Aorta (tissue), 5 donors: ENCODE measurements at places on chromosomes 2 and 18. TPM values are rescaled to one million over a fixed set of nuclear protein-coding genes. Genes with fewer than 3 reads are reported as not detected.

DNA sequence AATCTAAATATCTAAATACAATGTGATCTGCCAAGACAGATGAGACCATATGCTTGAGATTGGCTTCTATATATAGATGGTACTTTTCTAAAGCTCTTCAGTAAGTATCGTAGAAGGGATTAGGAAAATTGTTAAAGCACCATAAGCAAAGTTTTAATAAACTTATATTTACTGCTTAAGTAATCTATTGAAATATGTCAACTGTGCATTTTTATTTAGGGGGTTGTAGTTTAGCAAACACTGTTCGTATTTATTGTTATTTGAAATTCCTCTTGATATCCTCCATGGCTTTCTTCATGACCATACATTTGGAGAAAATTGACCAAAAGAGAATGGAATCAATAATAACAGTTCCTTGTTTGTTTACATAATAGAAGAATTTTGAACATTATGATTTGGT lies 102.7 kb downstream of the MIB1 start:
- H3K4me1 ChIP-seq, result no peaks in the 10 kb centered on the region
- no peak overlapping the region for H3K27ac ChIP-seq
- no peak overlapping the region for H3K4me3 ChIP-seq
- DNase-seq, result no peak
- H3K36me3 ChIP-seq, result peaks cover 4% of the 10 kb centered on the region

DNA sequence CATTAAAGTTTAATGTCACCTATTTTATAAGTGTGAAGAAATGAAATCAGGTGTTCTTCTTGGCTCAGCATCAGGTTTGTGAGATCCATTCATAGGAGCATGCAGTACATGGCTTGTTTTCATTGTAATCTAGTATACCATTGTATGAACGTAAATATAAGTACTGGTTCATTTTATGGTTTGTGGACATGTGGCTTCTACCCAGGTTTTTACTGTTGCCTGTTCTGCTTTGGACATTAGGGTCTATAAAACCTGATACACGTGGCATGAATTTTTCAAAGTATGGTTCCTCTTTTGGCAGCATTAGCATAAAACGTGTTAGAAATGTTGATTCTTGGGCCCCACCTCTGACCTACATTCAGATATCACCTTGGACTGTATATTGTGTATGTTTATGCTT lies 175.5 kb downstream of the PRPF40A start:
- H3K36me3 ChIP-seq, result no peaks in the 10 kb centered on the region
- no peaks in the 10 kb centered on the region for H3K27me3 ChIP-seq
- H3K4me1 ChIP-seq, result peaks cover 2% of the 10 kb centered on the region
- no peak for DNase-seq

GRCh38 chr2:30800159-30800558 lies 7.1 kb downstream of the CAPN13 start:
- no peaks in the 10 kb centered on the region for H3K4me1 ChIP-seq
- H3K36me3 ChIP-seq, result no peaks in the 10 kb centered on the region
- no peak overlapping the region for H3K27ac ChIP-seq

DNA sequence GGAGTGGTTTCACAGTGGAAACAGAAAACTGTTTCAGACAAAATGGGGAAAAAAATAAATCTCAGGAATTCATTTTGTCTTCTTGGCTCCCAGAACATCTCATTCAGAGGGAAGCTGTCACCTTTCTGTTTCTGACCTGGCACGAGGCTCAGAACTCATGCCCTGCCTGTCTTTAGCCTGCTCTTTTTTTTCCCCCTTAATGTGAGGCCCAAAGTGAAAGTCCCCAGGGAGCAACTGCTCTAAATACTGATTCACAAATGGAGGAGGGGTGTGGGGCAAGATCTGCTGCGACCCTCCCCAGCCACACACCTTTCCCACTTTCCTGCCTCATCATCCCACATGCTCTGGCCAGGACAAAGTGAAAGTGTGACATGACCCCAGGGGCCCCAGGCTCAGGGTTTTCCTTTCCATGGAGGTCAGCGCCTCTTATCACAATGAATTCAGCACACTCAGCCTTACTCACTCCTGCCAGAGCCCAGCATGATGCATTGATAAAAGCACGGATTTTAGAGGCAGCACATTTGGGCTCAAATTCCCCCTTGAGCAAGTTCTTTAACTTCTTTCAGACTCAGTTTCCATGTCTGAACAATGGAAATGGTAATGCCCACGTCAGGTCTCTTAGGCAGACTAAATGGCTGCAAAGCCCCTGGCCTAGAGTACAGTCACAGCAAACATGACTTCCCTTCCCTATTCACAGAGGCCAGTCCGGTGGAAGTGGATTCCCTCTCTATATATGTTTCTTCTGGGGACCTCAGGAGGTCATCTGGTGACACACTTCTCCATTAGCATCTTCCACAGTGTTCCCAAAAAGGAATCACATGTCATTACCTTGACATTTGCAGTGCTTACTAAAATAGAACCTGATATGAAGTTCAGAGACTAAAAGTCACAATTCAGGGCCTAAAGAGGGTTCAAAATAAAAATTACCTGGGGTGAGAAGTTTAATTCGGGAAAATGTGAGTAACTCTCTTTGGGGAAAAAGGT lies 55.3 kb upstream of the TMEM163 start:
- H3K27me3 ChIP-seq, result no peaks in the 10 kb centered on the region
- no peak for DNase-seq
- H3K4me1 ChIP-seq, result no peaks in the 10 kb centered on the region
- H3K36me3 ChIP-seq, result no peaks in the 10 kb centered on the region
- no peak overlapping the region for H3K27ac ChIP-seq

- no peak for DNase-seq
Measured at GRCh38 chr2:10772868-10773215, 39.7 kb downstream of the PDIA6 start.

GRCh38 chr18:79558933-79559416 lies 120.6 kb upstream of the CTDP1 start:
- H3K4me3 ChIP-seq, result no peak overlapping the region
- H3K4me1 ChIP-seq, result no peaks in the 10 kb centered on the region
- no peaks in the 10 kb centered on the region for H3K27me3 ChIP-seq
- DNase-seq, result peak; percentile 54

- H3K4me3 ChIP-seq, result no peak overlapping the region
- H3K27ac ChIP-seq, result no peak overlapping the region
- H3K27me3 ChIP-seq, result no peaks in the 10 kb centered on the region
- no peak for DNase-seq
- no peaks in the 10 kb centered on the region for H3K4me1 ChIP-seq
Measured at GRCh38 chr2:200534572-200534971, 8.6 kb downstream of the SGO2 start.

GRCh38 chr2:51628917-51629316 lies 597.0 kb upstream of the NRXN1 start:
- H3K36me3 ChIP-seq, result no peaks in the 10 kb centered on the region
- no peaks in the 10 kb centered on the region for H3K27me3 ChIP-seq
- no peak overlapping the region for H3K27ac ChIP-seq
- H3K4me1 ChIP-seq, result no peaks in the 10 kb centered on the region

DNA sequence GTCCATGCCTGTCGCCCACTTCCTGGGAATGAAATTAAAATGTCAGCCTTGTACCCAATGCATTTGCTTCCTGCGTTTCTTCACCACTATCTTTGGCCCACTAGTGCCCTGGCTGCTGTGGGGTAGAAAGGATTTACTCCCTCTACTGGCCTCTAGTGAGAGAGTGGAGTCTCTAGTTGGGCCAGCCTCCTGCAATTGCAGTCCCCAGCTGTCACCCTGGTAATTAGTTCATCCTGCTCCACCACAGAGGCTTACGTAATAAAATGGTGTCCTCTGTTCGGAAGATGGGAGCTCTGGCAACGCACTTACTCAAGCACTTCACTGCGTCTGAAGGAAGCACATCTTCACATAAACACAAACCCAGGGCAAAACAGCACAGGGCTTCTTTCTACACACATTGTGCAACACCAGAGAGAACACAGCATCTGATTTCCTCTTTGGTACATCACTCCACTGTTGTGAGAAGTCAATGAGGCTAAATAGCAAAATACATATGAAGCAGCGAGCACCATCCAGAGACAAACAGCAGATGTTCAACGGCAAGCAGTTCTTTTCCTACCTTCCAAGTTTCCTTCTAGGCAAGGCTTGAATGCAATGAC lies 274.6 kb downstream of the LRATD1 start:
- H3K36me3 ChIP-seq, result no peaks in the 10 kb centered on the region
- H3K4me1 ChIP-seq, result no peaks in the 10 kb centered on the region
- no peak overlapping the region for H3K27ac ChIP-seq
- no peak overlapping the region for H3K4me3 ChIP-seq
- no peak for DNase-seq
- no peaks in the 10 kb centered on the region for H3K27me3 ChIP-seq

GRCh38 chr2:26606847-26607190 lies 34.3 kb downstream of the CIB4 start:
- H3K4me1 ChIP-seq, result no peaks in the 10 kb centered on the region
- H3K4me3 ChIP-seq, result no peak overlapping the region
- no peak for DNase-seq
- no peak overlapping the region for H3K27ac ChIP-seq

GRCh38 chr18:809985-810642 lies 1.9 kb downstream of the YES1 start:
- no peak for DNase-seq
- no peaks in the 10 kb centered on the region for H3K27me3 ChIP-seq
- H3K4me3 ChIP-seq, result no peak overlapping the region
- no peak overlapping the region for H3K27ac ChIP-seq
- no peaks in the 10 kb centered on the region for H3K4me1 ChIP-seq

DNA sequence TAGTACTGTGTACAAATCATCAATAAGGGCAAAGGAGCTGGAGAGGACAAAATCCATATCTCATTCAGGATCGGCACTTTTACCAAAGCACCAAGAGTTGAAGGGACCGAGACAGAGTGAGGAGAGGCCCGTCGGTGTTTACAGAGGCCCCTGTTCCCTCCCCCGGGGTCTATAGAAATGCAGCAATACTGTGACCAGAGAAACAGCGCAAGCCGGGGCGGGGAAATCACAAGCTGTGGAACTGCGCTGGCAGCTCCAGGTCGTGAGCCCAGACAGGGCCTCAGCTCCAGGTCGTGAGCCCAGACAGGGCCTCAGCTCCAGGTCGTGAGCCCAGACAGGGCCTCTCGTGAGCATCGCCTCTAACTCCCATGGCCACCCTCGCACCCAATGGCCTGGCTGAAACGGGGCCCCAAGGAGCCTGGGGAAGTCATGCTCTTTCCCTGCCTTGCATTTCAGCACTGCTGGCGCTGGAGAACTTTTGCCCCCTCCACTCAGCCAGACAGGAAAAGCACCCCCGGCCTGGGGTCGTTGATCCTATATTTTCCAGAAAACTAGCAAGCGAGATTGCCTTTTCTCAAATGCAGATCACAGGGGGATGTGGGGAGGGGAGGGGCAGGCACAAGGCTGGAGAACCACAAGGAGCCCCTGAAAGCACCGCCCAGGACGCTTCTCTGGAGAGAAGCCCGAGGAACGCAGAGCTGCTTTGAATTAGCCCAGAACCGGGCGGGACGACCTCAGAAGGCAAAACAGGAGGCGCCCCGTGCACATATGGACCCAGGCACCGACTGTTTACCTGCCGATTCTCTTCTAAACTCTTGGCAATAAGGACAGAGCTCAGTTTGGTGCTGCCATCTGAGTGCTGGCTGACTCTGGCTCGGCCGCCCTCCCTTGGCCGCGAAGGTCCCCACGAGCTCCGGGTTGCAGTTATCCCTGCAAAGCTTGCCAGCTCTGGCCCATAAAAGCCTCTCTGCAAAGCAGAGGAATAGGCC lies 223.7 kb downstream of the ACKR3 start:
- no peak for DNase-seq
- H3K4me3 ChIP-seq, result no peak overlapping the region
- no peaks in the 10 kb centered on the region for H3K36me3 ChIP-seq
- H3K4me1 ChIP-seq, result no peaks in the 10 kb centered on the region

GRCh38 chr18:5284808-5285207 lies 10.7 kb downstream of the ZBTB14 start:
- H3K36me3 ChIP-seq, result peaks cover 1% of the 10 kb centered on the region
- H3K4me1 ChIP-seq, result peaks cover 1% of the 10 kb centered on the region
- H3K4me3 ChIP-seq, result no peak overlapping the region

DNA sequence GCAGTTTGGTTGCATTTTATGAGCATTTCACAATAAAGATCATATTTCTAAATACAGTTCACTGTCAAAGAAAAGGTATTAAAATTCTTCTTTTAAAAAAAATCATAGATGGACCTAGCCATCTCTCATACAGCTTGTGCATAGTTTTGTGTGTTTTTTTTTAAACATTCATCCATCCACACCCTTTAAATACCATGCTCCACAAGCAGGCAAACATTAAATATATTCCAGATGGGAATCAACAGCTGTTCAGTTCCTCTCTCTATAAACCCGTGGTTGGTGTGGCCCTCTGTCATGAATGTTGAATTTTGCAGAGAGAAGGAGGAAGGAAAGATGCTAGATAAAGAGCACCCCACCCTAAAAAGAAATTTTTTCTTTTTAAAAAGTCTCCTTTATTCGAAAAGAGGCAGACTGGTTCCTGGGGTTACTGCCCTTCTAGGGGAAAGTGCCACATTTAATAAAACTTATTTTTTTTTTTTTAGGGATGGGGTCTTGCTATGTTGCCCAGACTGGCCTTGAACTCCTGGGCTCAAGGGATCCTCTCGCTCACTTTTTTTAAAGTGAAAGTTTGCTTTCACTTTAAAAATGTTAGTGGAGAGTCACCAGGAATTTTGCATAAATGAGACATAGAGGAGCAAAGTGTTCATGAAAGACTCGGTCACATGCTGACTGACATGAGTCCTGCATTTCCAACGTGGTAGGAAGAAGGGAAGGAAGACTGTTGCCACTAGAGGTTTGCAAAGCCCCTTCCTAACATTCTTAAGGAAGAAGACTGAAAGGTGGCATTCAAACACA lies 73.9 kb upstream of the LMAN1 start:
- no peak overlapping the region for H3K4me3 ChIP-seq
- no peaks in the 10 kb centered on the region for H3K4me1 ChIP-seq
- no peak for DNase-seq
- H3K27me3 ChIP-seq, result no peaks in the 10 kb centered on the region

DNA sequence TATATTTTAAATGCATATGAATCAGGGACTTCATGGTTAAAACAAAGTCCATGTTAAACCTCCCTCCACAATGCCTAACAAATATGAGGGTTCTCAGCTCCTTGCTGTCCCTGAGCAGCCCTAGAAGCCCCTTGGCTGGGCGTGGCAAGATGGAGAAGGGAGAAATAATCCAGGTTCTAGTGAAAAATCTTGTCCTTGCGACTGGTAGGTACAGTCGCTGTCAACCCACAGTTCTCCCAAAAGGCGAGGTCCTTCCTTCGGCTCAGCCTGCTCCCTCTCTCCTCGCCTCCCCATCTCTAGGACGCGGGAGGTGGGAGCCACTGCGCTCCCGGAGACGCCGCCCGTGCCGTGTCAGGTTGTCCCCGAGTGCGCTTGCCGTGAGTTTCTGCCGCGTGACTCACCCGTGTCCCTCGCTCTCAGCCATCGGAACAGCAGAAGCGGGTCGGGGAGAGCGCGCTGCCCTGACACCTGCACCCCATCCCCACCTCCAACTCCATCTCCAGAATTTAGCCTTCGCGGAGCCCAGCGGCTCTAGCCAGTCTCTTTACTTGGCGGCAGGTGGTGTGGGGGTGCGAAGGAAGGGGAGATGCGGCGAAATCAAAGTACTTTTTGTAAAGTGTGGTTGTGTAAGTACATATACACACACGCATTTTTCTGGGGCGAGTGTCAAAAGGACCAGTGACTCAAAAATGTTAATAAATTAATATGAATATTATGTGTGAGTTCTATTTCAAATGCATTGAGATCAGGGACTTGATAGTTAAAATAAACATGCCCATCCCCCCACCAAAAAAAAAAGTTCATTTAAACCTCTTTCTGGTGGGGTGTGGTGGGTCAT lies 65.1 kb upstream of the TMEM17 start:
- H3K27ac ChIP-seq, result no peak overlapping the region
- DNase-seq, result no peak
- H3K36me3 ChIP-seq, result no peaks in the 10 kb centered on the region
- no peak overlapping the region for H3K4me3 ChIP-seq

CRYGC gene
- not detected for total RNA-seq

ANKRD29 gene
- total RNA-seq, result 28.6 TPM

PSMA8 gene
- total RNA-seq, result not detected

MPP4 gene
- total RNA-seq, result 1.0 TPM

INPP5D gene
- total RNA-seq, result 51.2 TPM

HOXD8 gene
- total RNA-seq, result 14.4 TPM

CRYGB gene
- total RNA-seq, result not detected
